ENCODE measurements at places on chromosomes 16 and 17.

DNA sequence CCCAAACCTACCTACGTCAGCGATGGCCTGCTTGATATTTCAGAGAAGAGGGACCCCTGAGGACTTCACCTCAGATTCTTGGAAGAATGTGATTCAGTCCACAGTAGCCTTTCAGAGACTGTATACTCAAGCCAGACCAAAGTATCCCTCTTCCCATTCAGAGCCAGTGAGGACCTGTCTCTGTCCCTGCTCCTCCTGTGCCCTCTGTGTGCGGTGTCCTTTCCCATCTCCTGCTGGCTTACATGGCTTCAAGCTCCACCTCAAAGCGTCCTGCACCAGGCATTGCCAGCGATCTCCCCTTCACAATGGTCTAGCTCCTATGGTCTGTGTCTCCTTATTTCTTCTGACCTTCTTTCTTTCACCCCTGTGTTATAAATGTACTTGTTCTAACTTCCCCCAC, 39.5 kb upstream of the HLF start:
- no peak for DNase-seq

DNA sequence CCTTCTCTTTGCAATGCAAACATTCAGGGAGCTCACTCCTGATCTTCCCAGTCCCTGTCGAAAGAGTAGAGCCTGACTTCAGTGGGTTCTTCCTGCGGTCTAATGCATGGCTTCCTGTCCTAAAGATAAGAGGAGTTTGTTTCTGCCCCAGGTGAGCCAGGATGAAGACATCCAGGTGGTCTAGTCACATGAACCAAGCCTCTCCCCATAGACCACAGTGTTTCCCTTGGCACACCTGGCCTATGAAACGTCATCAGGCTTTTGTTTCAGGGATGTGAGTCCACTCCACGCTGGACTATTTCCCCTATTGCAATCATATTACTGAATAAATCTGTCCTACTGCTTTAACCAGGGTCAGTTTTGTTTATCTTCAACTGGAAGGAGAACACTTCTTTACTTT, 21.1 kb downstream of the CES1 start:
- no peak for DNase-seq

DNA sequence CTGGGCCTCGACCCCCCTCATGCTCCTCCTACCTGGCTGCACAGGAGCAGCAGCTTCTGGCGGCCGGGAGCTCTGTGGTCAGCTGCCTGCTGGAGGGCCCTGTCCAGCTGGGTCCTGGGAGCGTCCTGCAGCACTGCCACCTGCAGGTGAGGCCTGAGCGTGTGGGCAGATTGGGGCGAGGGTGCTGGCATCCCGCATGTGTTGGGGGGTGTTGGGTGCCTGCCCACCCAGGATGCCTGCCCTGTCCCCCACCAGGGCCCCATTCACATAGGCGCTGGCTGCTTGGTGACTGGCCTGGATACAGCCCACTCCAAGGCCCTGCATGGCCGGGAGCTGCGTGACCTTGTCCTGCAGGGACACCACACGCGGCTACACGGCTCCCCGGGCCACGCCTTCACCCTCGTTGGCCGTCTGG, 16.5 kb downstream of the FCSK start:
- no peak for DNase-seq

- no peak for DNase-seq
Measured at GRCh38 chr17:49850772-49851386, 3.0 kb upstream of the TAC4 start.

GRCh38 chr16:86353148-86353547, 157.2 kb upstream of the FOXF1 start:
- DNase-seq = no peak

GRCh38 chr17:28086519-28086918, 44.0 kb downstream of the NLK start:
- DNase-seq = no peak

DNA sequence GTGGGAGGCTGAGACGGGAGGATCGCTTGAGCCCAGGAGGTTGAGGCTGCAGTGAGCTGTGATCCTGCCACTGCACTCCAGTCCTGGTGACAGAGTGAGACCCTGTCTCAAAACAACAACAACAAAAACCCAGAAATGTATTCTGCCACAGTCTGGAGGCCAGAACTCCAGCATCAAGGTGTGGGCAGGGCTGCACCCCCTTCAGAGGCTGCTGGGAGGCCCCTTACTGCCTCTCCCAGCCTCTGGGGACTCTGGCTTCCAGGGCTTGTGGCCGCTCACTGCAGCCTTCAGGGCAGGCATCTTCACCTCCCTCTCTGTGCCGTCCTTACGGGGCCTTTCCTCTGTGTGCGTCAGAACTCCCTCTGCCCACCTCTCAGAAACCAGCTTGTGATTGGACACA, 209.4 kb upstream of the GSE1 start:
- DNase-seq = no peak

DNA sequence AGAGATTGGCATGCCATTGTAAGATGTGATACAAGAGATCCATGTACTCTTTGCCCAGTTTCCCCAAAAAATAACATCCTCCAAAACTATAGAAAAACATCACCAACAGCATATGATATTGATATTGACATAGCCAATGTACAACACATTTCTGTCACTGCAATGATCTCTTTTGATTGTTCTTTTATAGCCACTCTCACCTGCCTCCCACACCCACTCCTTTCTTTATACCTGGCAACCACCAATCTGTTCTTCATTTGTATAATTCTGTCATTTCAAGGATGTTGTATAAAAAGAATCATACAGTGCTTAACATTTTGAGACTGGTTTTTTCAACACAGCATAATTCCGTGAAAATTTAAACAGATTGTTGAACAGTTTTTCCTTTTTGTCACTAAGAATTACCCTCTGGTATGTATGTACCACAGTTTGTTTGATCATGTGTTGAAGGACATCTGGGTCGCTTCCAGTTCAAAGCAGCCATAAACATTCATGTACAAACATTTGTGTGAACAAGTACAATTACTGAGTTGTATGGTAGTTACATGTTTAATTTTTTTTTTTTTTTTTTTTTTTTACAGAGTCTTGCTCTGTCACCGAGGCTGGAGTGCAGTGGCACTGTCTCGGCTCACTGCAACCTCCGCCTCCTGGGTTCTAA, 9.9 kb downstream of the KRTAP9-1 start:
- DNase-seq = no peak

- DNase-seq = no peak
Measured at GRCh38 chr17:65371702-65372101, 189.7 kb downstream of the AXIN2 start.

DNA sequence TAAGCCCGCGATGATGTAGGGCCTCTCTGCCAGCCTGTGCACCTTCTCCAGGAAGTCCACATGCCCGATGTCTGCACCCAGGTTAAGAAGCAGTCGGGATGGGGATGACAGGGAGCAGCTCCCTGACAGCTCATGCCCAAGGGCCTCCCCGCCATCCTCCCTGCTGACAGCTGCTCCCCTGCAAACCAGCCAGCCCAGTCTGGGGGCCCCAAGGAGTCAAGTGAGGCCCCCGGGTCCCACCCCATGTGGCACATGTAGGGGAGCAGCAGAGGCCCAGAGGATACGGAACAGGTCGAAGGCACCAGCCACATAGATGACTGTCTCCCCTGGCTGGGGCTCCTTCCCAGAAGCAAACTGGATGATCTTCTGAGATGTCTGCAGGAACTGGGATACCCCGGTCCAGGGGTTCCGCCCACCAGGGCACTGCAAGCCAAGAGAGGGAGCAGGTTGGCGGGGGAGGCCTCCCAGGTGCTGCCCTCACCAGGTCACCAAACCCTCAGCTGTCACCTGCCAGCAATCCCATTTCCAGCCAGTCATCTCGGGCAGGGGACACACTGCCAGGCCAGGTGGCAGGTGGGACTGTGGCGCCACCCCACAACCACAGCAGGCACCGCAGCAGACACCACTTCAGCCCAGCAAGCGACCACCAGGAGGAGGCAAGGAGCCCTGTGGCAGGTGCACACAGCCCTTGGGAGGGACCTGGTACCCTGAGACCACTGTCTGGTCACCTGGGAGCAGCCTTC, 4.6 kb downstream of the PCYT2 start:
- no peak for DNase-seq

GRCh38 chr17:63435681-63436522, 10.2 kb downstream of the CYB561 start:
- DNase-seq = no peak

GRCh38 chr17:27544350-27545131, 86.4 kb upstream of the LGALS9 start:
- no peak for DNase-seq

GRCh38 chr17:17447264-17447663, 29.5 kb upstream of the MED9 start:
- DNase-seq = no peak

GRCh38 chr17:82434216-82434565, 15.8 kb upstream of the OGFOD3 start:
- DNase-seq = no peak

GRCh38 chr17:30958187-30958586, 12.7 kb upstream of the RNF135 start:
- no peak for DNase-seq

GRCh38 chr17:72492941-72493340, 372.1 kb downstream of the SOX9 start:
- no peak for DNase-seq

- no peak for DNase-seq
Measured at GRCh38 chr16:7964744-7965143, 625.6 kb downstream of the TMEM114 start.

- DNase-seq = no peak
Measured at GRCh38 chr16:71746442-71747046, 22.0 kb upstream of the PHLPP2 start.

DNA sequence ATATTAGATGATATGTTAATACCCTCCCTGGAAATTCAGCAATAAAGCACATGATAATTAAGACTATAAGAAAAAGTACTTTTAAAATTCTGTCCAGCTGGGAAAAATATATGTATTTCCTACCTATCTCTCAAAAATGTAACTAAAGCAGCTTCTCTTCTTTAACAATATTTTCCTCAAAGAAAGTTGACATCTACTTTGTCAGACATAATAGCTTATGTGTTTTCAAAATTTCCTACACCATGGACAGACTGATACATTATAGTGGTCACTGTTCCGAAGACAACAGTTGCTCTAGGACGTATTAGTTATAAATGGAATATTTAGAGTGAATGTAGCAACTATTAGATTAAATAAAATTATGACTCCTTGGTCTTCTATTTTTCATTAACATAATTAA, 131.4 kb upstream of the NACA2 start:
- DNase-seq = no peak

- DNase-seq = no peak
Measured at GRCh38 chr17:50887705-50888245, 21.6 kb upstream of the TOB1 start.

DNA sequence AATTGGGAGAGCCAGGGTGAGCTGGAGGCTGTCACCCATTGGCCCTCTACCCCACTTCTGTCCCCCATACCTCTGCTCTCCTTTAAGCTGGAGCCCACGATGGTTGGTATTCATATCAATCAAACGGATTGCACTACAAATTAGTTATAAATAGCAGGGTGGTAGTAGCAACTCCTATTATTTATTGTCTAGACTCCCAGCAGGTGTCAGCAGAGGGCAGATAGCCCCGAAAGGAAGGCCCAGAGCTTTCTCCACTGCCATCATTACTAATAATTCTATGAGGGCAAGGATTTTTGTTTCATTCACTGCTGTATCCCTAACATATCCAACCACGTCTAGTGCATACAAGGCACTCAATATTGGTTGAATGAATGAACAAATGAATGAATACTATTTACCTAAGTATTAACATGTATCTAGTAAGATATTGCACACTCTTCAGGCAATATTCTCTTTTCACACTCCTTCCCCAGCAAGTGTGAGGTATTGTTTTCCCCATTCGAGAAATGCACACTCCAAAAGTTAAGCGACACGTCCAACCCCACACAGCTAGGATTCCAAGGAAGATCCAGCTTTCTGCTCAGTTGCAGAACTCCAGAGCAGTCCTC, 6.3 kb downstream of the C17orf50 start:
- DNase-seq = peak; percentile 35

DNA sequence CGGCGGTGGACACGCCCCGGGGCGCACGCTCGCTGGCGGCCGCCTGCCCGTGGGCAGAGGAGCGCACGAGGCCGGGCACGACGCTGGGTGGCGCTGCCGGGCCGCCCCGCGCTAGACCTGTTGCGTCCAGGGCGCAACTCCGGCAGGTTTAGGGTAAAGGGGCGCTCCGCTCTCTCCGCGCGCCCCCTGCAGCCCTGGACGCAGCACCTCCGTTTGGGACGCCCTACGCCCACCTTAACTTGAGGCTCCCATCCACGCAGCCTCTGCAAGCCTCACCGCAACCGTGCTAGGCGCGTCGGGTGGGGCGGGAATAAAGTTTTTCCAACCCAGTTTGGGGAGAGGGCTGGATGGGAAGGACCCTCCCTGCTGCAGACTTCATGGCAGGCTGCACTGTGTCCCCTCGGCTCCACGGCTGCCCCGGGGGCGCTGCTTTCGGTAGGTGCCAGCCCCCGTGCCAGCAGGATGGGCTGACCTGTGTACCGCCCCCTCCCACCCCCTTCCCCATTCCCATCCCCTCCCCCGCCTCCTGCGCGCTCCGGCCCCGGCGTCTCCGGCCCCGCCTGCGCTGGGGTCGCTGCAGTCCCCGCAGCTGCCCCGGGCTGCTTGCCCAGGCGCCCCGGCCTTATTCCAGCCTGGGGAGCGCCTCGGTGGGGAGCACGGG, at the start of gene SYT17:
TSS of gene SYT17 (plus strand) at position 531 of the 661 bp plus-strand sequence. CDS start 407 bp downstream, outside the sequence.
- DNase-seq = peak; percentile 70

GRCh38 chr17:21214777-21215541, 998 bp upstream of the TMEM11 start:
- DNase-seq = peak; percentile 35

DNA sequence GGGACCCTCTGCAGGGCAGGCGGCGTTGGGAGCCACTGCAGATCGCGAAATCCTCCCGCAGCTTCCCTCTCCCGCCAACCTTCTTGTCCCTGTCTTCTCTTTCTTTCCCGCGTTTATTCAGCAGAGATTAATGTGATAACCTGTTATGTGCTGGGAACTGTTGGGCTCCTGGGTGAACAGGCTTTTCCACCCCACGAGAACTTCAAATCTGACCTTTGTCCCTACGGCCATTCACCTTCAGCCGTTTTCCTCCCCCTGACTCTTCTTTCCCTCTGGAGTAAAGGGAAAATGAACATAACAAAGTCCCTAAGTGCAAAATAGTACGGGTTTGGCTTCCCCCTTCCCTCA, 15.2 kb upstream of the KPNA2 start:
- DNase-seq = no peak
